CD4-positive, alpha-beta memory T cell (primary cell): ENCODE measurements at places on chromosomes 12 and 14.
A peak's percentile ranks its signal among the peaks of the same experiment; 100 is the strongest.

DNA sequence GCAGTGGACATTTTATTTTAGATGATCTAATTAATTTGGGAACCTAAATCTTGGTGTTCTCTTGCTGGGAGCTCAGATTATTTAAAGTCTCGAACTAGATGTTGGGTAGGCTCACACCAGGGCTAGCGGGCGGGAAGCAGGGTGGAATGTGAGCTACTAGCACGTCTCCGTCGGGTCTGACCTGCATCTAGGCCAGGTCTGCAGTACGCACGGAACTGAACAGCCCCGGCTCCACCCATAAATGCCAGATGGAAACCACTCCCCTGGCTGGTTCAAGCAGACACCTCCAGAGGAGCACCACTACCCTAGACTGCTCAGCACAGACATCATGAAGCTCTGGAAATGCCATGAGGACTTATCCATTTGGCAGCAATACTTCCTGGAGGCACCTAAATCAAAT, 10.3 kb downstream of the ZNF605 start:
- DNase-seq, result no peak

- no peak for DNase-seq
These were observed 53.3 kb upstream of the NCOR2 start for GRCh38 chr12:124620606-124621295.

GRCh38 chr12:2101359-2101758, 48.6 kb downstream of the CACNA1C start:
- no peak for DNase-seq

GRCh38 chr12:88360343-88360742, 218.2 kb downstream of the TMTC3 start:
- DNase-seq, result no peak

- DNase-seq, result no peak
These were observed 379.4 kb upstream of the PDE3A start for GRCh38 chr12:19988948-19989347.

- no peak for DNase-seq
These were observed 119.7 kb downstream of the SLC25A47 start for GRCh38 chr14:100442498-100443490.

- peak; percentile 64 for DNase-seq
These were observed 853 bp downstream of the USP5 start for GRCh38 chr12:6852651-6853354.

GRCh38 chr14:65704850-65705249, 292.3 kb downstream of the FUT8 start:
- DNase-seq, result no peak

GRCh38 chr12:80593766-80594165, 113.7 kb upstream of the MYF6 start:
- no peak for DNase-seq

DNA sequence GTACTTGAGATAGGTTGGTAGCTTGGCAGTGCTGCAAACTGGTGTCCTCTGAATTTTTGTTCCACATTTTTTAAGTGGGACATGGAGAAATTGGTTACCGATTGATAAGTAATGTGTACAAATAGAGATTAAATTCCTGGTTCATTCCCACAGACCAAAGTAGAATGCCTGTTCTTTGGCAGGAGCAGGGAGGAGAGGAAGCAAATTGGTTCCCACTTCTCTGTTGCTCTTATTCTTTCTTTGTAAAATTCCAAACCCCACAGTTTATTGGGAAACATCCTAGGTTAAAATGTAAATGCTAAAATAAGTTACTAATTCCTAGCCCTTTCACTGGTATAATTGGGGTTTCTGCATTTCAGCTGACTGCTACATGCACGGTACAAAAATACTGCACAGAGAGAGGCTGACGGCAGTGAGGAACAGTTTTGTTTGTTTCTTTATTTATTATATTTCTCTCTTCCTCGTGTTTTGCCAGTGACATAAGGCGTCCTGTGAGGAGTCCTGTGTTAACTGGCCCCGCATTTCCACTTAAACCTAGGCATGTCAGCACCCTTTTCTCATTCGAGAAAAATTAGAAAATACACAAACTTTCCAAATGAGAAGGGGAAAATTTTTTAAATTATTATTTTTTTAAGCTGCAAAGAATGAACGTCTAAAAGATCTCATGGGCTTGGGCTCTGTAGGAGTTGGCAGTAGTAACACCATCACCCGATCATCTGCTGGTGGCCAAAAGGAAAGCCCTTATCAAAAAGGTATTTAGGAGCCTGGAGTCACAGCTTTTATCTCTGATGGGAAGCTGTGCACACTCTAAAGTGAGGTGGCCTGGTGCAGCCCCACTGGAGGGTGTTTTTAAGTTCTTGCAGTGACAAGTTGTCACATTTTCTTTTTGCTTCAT, 25.4 kb upstream of the BCL7A start:
- DNase-seq, result no peak

- no peak for DNase-seq
These were observed 148.4 kb upstream of the ARID2 start for GRCh38 chr12:45581112-45581511.

DNA sequence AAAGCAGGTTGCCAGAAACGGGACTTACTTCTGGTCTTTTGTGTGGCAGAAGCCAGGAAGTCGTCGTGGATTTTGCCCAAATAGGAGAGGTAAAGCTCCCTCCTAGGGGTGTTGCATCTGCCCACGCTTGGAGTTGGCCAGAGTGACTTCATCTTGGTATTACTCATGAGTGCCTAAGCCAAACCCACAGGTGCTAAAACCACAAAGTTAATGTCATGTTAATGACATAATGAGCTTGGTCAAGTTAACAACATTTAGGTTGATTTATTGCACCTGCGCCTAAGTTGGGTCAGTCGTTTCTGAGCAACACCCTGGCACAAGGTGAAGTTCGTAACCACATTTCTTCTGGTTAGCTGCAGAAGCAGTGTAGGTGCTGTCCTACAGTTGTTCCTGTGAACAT, 225.2 kb downstream of the FUT8 start:
- DNase-seq, result peak; percentile 3

GRCh38 chr12:39626033-39626814, 6.6 kb upstream of the ABCD2 start:
- DNase-seq, result no peak

- no peak for DNase-seq
These were observed 19.7 kb downstream of the MARK3 start for GRCh38 chr14:103404920-103405319.

- no peak for DNase-seq
These were observed 2.2 kb downstream of the NPFF start for GRCh38 chr12:53505086-53505485.

- no peak for DNase-seq
These were observed 213.0 kb downstream of the KITLG start for GRCh38 chr12:88367231-88367630.

DNA sequence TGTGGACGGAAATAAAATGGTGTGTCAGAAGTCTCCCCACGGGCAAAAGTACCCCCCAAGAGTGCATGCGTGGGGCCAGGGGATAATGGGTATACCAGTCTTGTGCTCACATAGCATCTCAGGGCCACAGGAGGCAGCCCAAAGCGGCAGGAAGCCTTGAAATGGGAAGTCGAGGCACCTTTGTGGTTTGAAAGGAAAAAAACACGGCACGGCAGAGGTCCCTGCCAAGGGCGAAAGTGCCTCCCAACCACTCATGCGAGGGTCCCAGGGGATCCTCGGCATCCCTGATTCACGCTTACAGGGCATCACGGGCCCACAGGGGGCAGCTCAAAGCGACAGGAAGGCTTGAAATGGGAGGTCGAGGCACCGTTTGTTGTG, 583.2 kb downstream of the ALG10 start:
- DNase-seq, result no peak

DNA sequence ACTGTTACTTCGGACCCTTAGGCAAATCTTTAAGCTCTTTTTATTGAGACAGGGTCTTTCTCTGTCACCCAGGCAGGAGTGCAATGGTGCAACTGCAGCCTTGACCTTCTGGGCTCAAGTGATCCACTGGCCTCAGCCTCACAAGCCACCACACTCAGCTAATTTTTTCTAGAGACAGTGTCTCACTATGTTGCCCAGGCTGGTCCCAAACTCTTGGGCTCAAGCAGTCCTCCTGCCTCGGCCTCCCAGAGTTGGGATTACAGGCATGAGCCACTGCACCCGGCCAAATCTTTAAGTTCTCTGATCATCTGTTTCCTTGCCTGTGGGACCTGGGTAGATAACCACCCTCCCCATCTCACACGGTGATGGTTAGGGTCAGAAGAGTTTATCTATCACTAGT, 2.3 kb upstream of the GPX2 start:
- no peak for DNase-seq

DNA sequence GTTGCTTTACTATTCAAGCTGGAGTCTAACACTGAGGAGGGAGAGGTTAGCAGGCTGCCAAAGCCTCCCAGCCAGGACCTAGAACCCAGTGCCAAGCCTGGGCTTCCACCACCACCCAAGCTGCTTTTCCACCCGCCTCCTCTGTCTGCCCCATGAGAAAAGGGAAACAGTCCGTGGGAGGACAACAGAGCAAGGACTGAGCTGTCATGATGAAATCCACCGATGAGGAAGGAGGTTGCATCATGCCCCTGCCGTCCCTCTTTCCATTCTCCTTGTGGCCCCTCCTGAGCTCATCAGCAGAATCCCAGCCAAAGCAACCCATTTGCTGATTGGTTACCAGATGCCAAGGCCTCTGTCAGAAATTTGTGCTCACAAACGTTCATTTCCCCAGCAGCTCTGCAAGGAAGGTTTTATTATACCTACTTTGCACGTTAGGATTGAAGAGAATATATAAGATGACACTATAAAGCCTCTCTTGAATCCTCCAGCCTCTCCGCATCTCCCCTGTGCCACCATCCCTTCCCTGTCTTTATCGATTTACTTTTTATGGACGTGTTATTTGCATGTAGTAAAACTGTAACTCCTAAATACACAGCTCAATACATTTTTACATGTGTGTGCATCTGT, 6.3 kb upstream of the SERPINA1 start:
- DNase-seq, result no peak

DNA sequence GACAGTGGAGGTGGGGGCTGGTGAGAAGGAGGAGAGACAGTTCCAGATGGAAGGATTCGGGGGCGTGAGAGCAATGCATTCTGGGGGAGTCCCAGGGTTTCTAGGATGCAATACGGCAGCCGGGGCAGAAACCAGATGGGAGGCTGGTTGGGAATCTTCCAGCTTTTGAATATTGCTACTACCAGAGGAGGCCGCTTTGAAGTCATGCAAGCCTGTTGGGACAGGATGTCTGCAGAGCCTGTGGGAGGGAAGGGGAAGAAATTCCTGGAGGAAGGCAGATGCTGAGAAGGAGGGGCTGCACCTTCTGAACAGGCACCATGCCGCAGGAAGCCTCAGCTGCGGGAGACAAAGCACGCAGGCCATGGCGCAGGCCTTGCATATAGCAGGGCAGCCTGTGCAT, 105.4 kb downstream of the APAF1 start:
- no peak for DNase-seq

DNA sequence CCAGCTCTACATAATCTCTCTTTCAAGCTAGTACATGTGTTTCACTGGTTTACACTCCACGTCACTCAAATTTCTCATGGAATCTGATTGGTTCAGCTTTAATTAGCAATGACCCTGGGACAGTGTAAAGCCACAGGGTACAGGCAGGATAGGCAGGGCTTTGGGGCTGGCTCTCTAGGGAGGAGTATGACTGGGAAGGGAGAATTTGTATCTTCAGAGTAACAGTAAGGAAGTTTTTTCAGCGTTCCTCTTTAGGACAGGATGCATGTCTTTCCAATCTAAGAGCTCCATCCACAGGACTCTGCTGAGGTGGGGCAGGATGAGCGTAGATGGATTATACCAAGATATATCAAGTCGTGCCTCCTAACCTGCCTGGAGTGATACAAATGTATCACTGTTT, 112.0 kb upstream of the CLEC14A start:
- DNase-seq, result no peak

DNA sequence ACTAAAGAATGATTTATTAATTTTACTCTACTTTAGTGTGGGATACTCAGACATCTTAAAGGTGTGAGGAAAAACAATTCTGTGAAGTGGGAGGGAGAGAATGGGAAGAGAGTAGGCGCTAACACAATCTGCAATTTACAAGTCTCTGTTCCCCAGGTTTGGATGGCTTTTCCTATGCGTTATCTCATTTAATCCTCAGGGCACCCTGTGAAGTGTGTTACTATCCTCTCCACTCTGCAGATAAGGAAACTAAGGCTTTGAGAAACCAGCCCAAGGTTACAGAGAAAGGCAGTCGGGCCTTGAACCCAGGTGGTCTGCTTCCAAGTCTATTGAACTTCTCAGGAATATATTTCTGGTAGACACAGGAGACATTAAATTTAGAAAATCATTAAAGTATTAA, 36.2 kb upstream of the TUBA1C start:
- no peak for DNase-seq

GRCh38 chr14:35959835-35960234, 133.7 kb downstream of the BRMS1L start:
- DNase-seq, result no peak

- no peak for DNase-seq
These were observed 155.9 kb upstream of the CCDC196 start for GRCh38 chr14:66330228-66330627.

- peak; percentile 43 for DNase-seq
These were observed 1.2 kb upstream of the WSB2 start for GRCh38 chr12:118061873-118062843.

- DNase-seq, result no peak
These were observed 206.5 kb downstream of the BCAT1 start for GRCh38 chr12:24742378-24742777.

GRCh38 chr12:9732921-9733461, at the start of gene CLECL1:
Gene CLECL1 (minus strand): TSS chr12:9733097.
- DNase-seq, result no peak

GRCh38 chr12:90562671-90563070, 392.3 kb downstream of the CCER1 start:
- no peak for DNase-seq

DNA sequence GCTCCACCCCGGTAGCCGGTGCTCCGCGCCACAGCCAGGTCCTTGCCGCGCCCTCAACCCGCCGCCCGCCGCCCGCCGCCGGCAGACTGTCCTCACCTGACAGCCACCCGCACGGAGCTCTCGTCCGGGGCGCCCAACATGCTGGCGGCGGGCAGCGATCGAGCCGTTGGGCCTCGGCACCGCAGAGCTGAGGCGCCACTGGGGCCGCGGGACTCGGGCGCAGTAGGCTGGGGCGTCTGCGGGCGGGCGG, 164 bp downstream of the KIF21A start:
- no peak for DNase-seq

DNA sequence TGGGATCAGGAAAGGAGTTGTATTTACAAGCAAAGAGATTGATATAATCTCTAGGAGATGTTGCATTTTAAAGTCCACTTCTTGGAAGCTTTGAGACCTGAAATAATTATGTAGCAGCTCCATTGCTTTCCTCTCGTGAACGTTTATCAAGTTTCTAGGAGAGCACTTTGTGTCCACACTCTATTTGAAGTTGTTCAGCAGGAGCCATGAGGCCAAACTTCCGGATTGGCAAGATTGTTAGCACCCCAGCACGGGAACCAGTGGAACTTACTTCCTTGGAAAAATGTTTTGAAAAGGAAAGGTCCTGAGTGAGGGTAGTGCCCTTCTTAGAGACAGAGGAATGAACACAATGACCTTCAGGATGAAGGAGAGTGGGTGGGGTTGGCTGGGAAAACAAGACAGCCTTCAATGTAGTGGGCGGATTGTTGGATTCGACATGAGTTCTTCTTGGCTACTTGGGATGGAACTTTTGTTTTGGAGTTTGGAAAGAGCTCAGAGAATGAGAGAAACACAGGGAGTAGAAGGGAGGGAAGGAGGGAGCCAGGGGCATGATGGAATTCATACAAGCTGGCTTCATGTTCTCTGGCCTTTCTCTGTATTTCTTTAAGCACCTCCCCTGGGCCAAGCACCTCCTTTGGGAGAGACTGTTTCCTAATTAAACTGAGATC, 23.8 kb upstream of the CISTR start:
- no peak for DNase-seq

GRCh38 chr12:108857158-108857407, 300 bp downstream of the SSH1 start:
- no peak for DNase-seq
